ENCODE measurements at places on chromosomes 2 and 18.

DNA sequence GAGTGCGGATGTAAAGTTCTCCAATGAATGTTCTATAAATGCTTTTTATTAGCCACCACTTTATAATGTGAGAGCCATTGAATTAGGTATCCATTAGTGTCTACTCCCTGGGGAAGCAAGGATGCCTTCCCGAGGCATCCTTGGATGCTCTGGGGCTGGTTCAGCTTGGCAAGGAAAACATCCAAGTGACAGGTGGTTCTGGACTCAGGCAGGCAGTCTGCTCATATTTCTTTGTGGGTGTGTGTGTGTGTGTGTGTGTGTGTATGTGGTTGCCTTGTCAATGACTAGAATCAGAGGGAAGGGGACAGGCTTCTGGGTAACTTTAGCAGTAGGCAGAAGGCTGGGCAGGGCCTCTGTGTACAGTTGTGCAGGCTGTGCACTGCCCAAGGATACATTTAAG, 149.2 kb downstream of the TSN start:
- DNase-seq = no peak

DNA sequence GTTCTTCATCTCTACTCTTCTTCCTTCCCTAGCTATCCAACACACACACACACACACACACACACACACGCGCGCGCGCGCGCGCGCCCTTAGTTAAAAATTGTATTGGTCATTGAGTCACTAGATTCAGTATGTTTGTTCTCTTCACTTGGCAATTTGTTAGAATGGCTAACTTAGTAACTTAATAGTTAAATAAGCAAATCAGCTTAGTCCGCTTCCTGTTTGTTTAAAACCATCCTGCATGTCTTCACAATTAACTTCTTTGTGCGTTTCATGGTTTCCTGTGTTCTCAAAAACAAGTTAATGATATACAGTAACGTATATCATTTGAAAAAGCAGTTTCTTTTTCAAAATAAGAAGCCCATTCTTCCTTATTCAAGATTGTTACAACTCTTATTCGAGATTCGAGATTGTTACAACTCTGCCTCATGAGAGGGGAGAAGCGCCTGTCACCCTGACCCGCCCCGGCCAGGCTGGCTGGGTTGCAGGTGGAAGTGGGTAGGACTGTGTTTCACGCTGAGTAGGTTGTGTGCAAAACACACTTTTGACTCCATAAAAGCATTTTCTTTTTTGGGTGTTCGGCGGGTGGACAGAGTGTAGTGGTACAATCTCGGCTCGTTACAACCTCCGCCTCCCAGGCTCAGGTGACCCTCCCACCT, 9.5 kb upstream of the CNNM3 start:
- no peak for DNase-seq

GRCh38 chr2:168850846-168851245, 39.4 kb downstream of the SPC25 start:
- DNase-seq = no peak

DNA sequence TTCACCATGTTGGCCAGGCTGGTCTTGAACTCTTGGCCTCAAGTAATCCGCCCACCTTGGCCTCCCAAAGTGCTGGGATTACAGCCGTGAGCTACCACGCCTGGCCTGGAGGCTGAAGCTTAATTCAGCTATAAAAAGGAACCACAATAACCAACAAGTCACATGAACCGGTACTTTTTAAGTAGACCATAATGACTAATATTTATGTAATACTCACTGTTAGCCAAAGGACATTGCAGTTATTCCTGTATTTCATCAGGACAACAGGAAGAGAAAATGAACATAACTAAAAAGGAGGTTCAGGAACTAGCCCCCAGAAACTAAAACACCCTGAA, 49.0 kb upstream of the TMEM87B start:
- DNase-seq = no peak

DNA sequence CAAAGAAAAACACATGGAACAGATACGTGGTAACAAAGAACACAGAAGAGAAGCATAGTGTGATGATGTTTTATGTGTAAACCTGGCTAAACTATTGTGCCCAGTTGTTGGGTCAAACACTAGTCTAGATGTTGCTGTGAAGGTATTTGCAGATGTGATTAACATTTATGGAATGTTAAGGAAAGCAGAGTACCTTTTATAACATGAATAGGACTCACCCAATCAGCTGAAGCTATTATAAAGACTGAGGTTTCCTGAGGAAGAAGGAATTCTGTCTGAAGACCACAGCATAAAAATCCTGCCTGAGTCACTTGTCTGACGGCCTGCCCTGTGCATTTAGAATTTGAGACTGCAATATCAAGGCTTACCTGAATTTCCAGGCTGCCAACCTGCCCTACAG, 253.1 kb downstream of the DYM start:
- no peak for DNase-seq

- DNase-seq = peak; percentile 63
These were observed 71.2 kb downstream of the MYO1B start for GRCh38 chr2:191316246-191316994.

DNA sequence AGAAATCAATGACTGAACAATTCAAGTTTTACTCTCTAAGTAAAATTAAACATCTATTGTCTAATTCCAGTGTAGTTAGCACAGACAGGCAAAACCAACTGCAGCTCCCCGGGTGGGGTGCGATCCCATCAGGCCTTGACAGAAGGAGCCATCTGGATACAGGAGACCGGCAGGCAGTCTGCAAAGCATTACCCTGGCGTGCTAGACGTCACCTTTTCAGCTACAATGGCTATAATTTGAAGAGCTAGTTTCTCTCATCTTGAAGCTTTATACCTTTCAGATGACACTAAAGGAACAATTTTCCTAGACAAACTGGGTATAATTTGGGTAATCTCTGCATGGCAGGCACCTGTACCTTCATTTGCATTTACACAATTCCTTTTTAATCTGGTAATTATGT, 761.5 kb upstream of the SOX11 start:
- no peak for DNase-seq

- no peak for DNase-seq
These were observed 40.1 kb downstream of the NRP2 start for GRCh38 chr2:205722283-205722918.

DNA sequence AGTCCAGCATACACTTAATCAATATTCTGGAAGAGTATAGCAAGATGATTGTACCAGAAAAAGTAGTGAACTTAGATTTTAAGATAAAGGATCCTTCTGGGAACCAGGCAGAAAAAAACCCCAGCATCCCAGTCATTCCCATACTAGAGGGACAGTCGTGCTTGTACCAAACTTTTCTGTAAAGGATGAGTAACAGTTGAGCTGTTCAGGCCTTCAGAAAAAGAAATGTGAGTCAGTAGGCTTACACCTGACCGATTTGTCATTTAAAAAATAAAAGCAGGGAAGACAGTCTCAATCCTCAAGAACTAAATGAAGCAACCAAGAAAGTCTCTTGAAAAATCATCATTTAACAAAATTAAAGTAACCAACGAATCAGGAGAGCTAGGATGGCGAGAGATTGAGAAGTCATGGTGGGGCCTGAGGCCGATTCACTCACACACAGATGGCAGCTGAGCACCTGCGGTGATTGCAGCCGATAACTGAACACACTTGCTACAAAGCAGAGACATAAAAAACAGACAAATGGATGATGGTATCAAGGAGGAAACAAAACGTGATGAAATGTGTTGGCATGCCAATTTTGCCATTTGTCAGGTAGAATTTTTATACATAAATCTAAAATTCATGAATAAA, 170.0 kb upstream of the ALKAL2 start:
- DNase-seq = no peak

GRCh38 chr2:215447056-215447455, 11.2 kb upstream of the FN1 start:
- DNase-seq = no peak

- DNase-seq = no peak
These were observed 1.7 kb downstream of the MAP2 start for GRCh38 chr2:209425471-209426071.

GRCh38 chr2:231223458-231223976, 25.1 kb downstream of the ARMC9 start:
- no peak for DNase-seq

GRCh38 chr2:229042349-229042748, 228.7 kb downstream of the PID1 start:
- DNase-seq = no peak

- no peak for DNase-seq
These were observed 245.7 kb upstream of the REG3G start for GRCh38 chr2:78779761-78780160.

DNA sequence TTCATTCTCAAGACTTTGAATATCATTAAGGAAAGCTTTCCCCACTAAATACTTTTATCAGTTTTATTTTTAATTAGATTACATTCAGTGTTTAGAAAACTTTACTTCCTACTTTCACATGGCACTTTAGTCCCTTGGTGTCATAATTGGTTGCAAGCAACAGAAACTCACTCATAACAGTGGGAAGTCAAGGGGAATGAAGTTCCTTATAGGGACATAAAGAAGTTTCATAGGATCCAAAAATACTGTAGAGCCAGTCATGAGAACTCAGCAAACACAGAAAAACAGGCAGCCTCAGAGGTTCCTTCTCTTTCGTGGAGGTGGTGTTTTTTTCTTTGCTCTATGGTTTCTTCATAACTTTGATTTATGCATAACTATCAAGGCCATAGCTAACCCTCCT, 809.0 kb downstream of the BCL11A start:
- no peak for DNase-seq

- DNase-seq = no peak
These were observed 456.3 kb upstream of the MYT1L start for GRCh38 chr2:2787301-2787907.

- DNase-seq = no peak
These were observed 51.7 kb upstream of the TFCP2L1 start for GRCh38 chr2:121336528-121337294.

- DNase-seq = no peak
These were observed 120.2 kb upstream of the TFCP2L1 start for GRCh38 chr2:121405233-121405632.

DNA sequence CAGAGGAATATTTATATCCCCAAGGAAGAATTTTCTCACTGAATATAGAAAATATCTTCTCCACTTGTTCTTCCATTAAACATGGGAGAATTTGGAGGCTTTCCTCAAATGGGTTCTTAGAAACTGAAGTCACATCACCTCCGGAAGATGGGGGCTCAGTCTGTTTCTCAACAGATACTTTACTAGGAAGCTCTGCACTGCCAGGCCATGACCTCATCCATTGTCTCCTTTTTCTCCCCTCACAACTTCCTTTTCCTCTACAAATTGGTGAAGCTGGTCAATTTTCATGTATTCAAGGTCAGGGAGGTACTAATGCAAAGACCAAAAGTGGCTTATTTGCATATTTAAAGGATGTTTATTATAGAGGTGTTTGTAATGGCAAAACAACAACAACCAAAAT, 173.1 kb downstream of the RNF152 start:
- DNase-seq = no peak

- DNase-seq = no peak
These were observed 19.4 kb downstream of the FAM110C start for GRCh38 chr2:26891-27290.

DNA sequence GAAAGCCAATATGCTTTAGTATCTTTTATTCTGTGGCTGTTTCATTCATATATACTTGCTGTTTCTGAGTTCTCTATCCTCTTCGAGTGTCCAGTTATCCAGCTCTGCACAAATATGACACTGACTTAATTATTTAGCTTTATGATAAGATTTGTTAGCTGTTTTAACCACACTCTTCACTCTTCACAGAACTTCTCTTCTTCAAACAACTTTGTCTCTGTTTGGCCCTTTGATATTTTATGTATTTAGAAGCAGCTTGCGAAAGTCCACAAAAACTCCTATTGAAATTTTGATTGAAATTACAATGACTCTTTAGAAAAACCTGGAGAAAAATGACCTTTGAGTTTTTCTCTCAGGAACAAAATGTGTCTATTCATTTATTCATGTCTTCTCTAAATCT, 407.0 kb downstream of the CPS1 start:
- no peak for DNase-seq

DNA sequence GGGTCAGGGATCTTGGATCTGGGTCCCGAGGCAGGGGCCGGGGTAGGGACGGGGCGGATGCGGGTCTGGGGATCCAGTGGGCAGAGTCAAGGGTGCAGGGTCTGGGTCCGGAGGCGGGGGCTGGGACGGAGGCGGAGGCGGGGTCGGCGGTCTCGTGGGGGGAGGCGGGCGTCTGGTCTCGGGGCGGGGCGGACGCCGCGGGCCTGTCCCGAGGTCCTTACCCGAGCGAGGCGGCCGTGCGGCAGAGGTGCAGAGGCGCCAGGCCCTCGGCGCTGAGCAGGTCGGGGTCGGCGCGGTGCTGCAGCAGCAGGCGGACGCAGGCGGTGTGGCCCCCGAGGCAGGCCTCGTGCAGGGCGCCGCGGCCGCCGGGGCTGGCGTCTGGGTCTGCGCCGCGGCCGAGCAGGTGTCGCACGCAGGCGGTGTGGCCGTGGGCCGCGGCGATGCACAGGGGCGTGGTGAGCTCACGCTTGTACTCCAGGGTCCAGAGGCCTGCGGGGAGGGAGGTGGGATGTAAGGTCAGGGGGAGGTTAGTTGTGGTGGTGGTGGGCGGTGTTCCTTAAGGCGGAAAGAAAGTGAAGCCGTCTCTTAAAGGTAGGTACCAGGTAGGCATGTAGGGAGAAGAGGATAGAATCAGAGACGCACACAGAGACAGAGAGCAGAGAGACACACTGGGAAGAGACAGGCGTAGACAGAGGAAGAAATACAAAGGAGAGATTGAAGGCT, 26.6 kb downstream of the ASB18 start:
- DNase-seq = no peak

- DNase-seq = peak; percentile 99
These were observed 174.7 kb downstream of the ACKR3 start for GRCh38 chr2:236744281-236744705.

DNA sequence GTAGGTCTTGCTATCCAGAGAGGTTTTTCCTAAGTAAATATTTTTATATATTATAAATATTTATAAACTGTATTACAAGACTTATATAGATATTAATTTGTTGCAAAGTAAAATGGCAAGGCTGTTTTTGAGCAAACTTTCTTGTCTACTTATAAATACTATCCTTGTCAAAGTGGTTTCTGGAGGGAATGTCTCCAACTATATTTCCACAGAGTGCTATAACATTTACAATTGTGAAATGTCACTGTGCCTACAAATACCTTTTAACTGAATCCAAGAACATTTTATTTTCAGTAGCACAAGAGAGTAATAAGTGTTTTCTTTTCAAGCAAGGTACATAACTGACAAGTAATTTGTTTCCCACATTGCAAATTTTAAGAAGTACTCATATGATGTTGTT, 256.8 kb downstream of the ZNF385B start:
- DNase-seq = no peak

DNA sequence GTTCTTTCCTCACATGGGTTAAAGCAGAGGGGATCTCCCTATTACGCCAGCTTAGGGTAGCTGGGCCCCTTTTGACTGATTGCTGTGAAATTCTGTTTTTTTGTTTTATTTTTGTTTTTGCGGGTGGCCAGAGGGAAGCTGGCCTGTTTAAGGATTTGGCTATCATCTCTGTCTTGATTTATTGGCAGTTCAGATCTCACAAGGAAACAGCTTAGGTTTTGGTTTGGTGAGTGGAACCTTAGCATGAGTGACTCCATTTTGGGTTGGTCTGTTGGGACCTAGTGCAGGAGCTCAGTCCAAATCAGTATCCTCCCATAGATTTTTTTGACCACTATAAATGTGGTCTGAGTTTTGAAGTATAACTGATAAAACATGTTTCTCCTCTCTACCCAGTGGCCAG, 25.6 kb upstream of the NTSR2 start:
- DNase-seq = no peak

- no peak for DNase-seq
These were observed 78.2 kb downstream of the C1D start for GRCh38 chr2:67984600-67984999.

GRCh38 chr2:26574900-26575560, 66.1 kb downstream of the CIB4 start:
- no peak for DNase-seq
